ENCODE measurements at places on chromosomes 7 and 10. TPM values are rescaled to one million over a fixed set of nuclear protein-coding genes. Genes with fewer than 3 reads are reported as not detected.

DNA sequence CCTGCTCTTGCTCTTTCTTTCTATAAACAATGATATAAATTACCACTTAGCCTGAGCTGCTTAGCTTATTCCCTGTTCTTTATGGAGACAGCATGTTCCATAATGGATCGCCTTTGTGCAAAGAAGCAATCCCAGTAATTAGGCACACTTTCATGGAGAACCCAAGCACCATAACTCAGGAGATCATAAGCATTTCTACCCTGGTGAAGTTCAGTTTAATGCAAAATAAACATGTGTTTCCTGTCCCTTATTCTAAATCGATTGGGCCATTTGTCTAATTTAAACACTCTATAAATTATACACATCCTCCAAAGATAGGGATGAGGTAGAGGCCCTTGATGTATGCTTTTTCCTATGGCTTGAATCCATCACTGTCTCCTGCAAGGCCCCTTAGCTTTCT, 75.8 kb upstream of the TMEM72 start:
- DNase-seq, result no peak

DNA sequence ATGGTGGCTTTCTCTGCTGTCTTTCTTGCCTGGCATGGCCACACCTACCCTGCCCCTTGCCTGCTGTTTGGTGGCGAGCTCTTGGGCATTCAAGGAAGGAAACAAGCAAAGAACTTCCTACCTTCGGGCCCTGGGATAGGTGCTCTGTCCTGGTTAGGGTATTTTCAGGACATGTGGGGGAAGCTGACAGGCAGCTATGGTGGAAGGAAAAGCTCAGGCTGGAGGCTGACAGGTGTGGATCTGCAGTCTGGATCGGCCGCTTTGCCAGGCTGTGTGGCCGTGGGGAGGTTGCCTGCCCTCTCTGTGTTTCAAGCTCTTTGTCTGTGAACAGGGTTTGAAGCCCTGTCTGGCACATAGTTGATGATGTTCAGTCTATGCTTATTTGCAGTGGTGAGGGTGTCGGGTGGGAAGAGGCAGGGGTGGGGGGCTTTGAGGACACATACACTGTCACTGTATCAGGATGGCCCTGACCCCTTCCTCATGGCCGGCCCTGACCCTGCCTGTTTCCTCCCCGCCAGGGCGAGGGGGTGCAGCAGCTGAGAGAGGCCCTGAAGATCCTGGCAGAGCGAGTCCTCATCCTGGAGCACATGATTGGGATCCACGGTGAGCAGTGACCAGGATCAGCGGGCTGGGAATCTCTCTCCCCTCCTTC, 73.7 kb downstream of the MYL10 start:
- no peak for DNase-seq

DNA sequence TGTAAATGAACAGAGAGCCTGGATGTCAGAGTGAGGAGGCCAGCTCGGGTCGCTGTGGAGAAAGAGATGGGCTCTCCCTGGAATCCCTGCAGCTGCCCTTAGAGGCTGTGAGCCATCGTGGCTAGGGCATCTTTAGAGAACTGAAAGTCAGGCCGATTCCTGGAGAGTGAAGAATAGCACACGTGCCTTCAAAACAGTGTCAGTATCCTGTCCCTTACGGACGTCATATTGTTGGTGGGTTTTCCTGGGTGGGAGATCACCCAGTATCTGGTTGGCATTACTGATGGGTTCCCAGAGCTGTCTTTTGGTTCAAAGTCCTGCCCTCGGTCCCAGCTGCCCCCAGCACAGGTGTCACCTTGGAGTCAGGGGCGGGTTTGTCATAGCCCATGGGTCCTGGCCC, 25.3 kb downstream of the IKZF1 start:
- no peak for DNase-seq

DNA sequence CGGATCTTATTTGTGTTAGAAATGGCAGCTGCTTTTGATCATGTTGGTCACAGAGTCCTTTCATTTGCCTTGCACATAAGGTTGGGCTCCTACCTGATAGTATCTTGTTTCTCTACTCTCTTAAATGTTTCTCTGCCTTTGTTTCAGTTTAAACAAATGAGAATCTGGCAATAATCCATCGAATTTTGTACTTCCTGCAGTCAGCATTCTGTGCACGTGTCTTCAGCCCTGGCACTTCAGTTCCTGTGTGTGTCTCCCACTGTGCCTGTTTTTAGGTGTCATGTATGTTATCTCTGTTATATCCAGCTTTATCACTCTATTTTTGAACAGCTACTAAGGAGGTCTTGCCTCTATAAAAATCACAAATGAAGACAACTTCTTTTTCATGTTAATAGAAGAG, 28.4 kb upstream of the PTER start:
- no peak for DNase-seq

DNA sequence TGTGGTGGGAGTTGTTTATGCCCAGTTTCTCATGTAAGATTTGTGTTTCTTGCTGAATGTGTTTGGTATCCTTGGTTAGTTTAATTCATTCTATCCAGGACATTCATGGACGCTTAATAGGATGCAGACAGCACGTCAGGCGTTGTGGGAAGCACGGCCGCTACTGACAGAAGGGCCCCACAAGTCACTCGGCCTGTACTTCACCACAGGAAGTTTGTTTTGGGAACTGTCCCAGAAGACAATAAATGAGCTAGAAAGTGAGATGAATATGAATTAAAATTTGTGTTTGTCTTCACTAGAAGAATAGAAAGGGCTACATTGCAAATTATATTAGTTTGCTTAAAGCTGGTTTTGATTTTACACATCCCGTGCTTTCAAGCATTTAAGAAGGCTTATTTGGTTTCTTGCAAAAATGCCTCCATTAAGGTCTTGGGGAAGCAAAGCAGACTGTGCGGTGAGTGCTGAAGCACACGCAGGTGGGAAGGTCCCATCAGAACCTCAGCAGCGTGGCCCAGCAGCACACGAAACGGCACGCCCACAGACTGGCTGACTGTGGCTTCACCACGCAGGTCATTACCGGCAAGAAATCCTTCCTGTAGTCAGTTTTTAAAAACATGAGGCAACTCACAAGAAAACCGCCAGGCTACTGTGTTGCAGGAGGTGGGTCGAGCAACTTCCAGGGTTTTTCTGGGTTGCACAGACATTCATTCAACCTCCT, 74.1 kb downstream of the VIPR2 start:
- DNase-seq, result no peak

DNA sequence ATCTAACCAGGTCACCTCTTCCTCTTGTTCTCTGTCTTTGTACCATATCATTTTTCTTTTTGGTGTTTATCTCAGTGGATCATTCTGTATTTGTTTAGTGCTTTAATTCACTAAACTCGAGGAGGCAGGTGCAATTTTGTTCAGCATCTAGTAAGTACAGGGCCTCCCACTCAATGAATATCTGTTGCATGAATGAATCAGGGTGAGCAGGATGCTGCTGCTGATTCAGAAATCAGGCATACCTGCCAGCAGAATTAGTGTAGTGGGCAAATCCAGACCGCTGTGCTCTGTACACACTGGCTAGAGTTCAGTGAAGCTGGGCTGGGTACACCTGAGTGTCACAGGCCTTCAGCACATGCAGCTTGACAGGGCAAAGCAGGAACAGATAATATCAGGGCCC, 511.9 kb downstream of the SUGCT start:
- DNase-seq, result no peak

DNA sequence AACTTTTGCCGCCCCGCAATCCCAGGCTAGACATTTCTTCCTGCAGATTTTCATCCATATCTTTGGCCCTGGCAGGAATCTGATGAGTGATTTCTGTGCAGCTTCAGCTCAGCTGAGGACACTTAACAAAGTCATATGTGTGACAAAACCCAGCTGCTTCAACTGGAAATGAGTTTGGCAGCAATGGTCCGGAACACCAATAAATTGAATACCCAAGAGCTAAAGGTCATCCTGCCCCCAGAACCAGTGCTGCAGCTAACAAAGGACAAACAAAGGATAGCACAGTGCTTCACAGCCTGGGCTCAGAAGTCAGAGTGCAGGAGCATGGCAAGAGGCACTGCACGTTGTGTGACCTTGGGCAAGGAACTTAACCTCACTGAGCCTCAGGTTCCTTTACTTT, 40.0 kb upstream of the TRIL start:
- no peak for DNase-seq

- no peak for DNase-seq
Observed at GRCh38 chr7:138712652-138713051, 11.5 kb upstream of the SVOPL start.

- DNase-seq, result no peak
Observed at GRCh38 chr7:88666626-88667025, 92.9 kb upstream of the ZNF804B start.

DNA sequence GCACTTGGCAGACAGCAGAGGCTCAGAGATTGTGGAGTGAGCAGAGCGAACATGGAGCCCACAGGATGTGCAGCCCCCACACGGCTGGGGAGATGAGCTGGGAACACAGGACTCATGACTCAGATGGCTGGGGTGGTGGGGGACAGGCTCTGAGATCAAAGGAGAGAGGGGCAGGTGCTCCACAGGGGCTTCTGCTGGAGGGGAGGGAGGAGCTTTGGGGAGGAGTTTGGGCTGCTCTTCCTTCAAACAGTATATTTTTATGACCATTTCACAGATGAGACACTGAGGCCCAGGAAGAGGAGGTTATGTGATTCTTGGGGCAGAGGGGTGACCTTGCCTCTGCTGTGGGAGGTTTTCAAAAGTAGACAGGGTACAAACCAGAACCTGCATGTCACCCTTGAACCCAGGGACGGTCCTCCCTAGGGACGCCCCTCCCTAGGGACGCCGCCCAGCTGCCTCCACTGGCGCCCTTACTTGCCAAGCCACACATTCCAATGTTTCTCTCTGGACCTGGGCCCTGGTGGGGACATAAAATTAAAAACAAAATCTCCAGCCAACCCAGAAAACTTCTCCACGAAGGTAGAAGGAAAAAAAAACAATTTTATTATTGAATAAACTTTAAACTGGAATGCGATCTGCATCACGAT, 981 bp upstream of the CRYGN start:
- no peak for DNase-seq

DNA sequence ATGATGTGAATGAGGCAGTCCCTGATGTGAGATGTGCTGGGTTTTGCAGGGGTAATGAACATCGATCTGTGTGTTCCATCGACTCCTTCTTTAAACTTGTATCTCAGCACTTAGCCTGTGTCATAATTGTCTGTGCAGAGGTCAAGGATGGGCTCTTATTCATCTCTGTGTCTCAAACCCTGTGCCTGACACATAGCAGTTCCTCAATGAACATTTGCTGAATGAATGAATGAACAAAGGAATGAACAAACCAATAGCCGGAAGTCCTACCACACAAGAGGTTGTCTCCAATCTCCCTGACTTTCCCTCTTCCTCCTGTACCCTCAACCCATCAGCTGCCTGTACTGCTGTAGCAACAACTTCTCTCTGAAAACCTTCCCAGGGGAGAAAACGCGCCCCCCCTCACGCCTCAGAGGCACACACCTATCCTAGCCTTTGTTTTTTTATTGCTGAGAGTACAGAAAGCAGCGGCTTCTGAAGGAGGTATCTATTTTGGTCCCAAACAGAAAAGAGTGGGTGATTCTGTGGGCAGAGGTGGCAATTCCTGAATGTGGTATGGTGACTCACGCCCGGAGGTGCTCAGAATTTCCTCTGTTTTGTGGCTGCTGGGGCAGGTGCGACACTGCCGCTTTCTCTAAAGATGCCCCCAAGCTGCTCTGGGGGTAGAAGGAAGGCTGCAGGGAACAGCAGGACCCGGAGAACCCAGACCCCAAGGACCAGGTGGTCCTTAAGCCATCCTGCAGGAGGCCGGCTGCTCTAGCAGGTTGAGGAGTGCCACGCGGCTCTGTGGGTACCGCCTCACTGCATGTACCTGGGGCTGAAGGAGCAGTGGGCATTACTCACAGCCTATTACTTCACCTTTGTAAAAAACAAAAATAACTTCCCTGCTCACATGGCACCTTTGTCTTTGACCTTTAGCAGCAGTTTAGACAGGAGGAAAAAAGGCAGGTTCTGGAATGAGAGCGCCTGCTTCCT, 9.6 kb downstream of the IL2RA start:
- DNase-seq, result no peak

DNA sequence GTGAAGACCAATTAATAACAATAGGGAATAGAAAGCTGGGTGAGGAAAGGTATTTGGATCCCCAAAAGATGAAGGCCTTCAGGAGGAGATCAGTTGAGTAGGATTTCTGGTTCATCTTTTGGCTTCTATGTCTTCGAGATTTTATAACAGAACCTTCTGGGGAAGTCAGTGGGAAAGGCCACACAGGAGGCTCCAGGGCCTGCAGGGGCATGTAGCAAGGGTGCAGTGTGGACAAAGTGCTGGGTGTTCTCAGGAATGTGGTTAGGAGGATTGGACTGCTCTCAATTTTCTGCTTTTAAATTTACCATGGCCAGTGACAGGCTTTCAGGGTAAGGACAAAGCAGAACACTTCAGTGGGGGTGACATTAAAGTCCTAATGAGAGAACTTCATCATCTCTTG, 378.0 kb downstream of the CCSER2 start:
- DNase-seq, result no peak

DNA sequence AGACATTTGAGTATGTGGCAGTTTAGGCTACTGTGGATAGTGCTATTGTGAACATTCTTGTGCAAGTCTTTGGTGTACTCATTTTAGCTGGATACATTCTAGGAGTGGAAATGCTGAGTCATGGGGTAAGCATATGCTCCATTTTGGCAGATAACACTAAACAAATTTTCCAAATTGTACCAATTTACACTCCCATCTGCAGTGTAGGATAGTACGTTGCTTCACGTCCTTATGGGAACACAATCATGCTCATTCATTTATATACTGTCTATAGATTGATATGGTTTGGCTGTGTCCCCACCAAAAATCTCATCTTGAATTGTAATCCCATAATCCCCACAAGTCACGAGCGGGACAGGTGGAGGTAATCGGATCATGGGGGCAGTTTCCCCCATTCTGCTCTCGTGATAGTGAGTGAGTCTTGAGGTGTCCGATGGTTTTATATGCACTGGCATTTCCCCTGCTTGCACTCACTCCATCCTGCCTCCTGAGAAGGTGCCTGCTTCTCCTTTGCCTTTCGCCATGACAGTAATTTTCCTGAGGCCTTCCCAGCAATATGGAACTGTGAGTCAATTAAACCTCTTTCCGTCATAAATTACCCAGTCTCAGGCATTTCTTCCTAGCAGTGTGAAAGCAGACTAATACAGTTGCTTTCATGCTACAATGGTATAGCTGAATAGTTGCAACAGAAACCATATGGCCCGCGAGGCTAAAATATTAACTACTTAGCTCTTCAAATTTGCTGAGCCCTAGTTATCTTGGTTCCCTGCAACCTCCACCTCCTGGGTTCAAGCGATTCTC, 25.6 kb downstream of the RNF216 start:
- no peak for DNase-seq

- DNase-seq, result no peak
Observed at GRCh38 chr7:97019710-97020225, 4.9 kb downstream of the DLX5 start.

DNA sequence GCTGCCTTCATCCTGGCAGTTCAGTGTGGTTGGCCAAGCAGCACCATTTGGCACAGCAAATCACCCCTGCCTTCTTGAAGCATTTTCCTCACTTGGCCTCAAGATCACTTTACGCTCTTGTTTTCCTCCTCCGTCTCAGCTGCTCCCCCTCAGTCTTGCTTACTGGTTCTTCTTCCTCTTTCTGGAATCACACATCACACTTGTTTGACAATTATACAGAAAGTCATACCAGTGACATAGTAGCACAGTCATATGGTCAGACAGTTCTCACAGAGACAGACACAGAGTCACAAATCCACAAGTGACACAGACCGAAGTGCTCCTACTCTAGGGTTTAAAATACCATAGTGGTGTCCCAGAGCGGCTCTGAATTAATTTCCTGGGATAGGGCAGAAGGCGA, 43.8 kb upstream of the ARL4A start:
- no peak for DNase-seq

The HGF gene
- total RNA-seq, result not detected

The FAM180A gene
- not detected for total RNA-seq

The IL6 gene
- 207 TPM for total RNA-seq

The PDZD7 gene
- total RNA-seq, result 0.52 TPM
